ENCODE measurements at places on chromosomes 5 and 9.

DNA sequence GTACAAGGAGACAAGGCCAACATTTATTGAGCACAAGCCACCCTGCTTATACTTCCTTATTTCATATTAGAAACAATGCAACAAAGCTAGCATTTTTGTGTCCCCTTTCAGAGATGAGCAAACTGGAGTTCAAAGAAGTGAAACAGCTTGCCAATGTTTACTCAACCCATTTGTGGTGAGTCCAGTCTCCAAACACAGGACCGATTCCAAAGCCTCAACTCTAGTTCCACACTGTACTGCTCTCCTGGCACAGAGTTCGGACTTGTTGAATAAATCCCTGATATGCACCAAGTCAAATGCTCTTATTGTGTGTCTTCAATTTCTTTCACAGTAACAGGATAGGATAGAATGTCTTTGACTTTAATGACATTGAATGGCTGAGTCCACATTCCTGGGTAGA, 604.8 kb upstream of the BRINP1 start:
- DNase-seq = no peak

- DNase-seq = no peak
These were observed 72.7 kb upstream of the IFNE start for GRCh38 chr9:21554813-21555212.

DNA sequence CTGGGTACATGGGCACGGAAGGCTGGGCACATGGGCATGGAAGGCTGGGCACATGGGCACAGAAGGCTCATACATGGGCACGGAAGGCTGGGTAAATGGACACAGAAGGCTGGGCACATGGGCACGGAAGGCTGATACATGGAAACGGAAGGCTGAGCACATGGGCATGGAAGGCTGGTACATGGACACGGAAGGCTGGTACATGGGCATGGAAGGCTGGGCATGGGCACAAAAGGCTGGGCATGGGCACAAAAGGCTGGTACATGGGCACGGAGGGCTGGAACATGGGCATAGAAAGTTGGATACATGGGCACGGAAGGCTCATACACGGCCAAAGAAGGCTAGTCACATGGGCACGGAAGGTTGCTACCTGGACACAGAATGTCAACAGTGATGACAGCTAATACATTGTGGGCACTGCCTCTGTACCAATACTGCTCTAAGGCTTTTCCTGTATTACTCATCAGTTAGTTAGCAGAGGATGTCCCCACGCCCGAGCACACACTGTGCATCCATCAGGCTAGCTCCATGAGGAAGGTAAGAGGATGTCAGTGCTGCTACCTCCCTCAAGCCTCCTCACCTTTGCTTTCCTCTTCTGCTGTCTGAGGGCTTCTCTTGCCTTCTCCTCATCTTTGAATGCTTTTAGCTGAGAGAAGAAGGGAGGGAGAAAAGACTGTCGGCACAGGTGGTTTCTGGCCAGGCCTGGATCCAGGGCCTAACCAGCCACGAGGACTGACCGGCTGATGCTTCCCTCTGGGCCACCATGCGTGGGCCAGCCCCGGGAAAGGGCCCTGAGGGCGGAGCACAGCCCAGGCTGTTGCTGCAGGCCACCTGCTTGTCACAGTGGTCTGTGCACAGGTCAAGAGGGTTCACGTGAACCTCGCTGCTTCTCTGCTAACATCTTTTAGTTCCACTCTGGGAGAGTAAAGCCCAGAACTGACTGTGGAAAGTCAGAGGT, 14.3 kb downstream of the GPX3 start:
- no peak for DNase-seq

DNA sequence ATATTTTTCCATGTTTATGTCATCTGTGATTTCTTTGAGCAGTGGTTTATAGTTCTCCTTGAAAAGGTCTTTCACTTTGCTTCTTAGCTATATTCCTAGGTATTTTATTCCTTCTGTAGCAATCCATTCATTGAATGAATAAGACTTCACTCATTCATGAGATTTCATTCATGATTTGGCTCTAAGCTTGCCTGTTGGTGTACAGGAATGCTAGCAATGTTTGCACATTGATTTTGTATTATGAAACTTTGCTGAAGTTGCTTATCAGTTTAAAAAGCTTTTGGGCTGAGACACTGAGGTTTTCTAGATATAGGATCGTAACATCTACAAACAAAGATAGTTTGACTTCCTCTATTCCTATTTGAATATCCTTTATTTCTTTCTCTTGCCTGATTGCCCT, 15.9 kb downstream of the RLN2 start:
- no peak for DNase-seq

GRCh38 chr9:78680196-78680595, 383.3 kb downstream of the PSAT1 start:
- DNase-seq = no peak

GRCh38 chr5:1060535-1060981, 51.3 kb downstream of the SLC12A7 start:
- DNase-seq = no peak

- DNase-seq = peak; percentile 36
These were observed 545.2 kb downstream of the CSNK1G3 start for GRCh38 chr5:124056991-124057723.

GRCh38 chr9:110999379-110999778, 38.9 kb downstream of the LPAR1 start:
- no peak for DNase-seq

GRCh38 chr9:78614892-78615291, 318.0 kb downstream of the PSAT1 start:
- DNase-seq = peak; percentile 49

- no peak for DNase-seq
These were observed 13.5 kb upstream of the AHRR start for GRCh38 chr5:307794-308579.

GRCh38 chr9:133874060-133874657, 118.0 kb downstream of the VAV2 start:
- DNase-seq = peak; percentile 70

GRCh38 chr9:117278020-117278419, 136.8 kb downstream of the ASTN2 start:
- DNase-seq = no peak

GRCh38 chr5:127084656-127085055, 11.4 kb upstream of the C5orf63 start:
- DNase-seq = no peak

GRCh38 chr9:122941582-122942234, 888 bp downstream of the RABGAP1 start:
- peak; percentile 57 for DNase-seq

GRCh38 chr9:128435611-128436010, 15.0 kb downstream of the CERCAM start:
- no peak for DNase-seq

- peak; percentile 25 for DNase-seq
These were observed 269.9 kb downstream of the PRR16 start for GRCh38 chr5:120734033-120734432.

GRCh38 chr5:170553218-170553617, 49.4 kb downstream of the KCNIP1 start:
- DNase-seq = no peak

DNA sequence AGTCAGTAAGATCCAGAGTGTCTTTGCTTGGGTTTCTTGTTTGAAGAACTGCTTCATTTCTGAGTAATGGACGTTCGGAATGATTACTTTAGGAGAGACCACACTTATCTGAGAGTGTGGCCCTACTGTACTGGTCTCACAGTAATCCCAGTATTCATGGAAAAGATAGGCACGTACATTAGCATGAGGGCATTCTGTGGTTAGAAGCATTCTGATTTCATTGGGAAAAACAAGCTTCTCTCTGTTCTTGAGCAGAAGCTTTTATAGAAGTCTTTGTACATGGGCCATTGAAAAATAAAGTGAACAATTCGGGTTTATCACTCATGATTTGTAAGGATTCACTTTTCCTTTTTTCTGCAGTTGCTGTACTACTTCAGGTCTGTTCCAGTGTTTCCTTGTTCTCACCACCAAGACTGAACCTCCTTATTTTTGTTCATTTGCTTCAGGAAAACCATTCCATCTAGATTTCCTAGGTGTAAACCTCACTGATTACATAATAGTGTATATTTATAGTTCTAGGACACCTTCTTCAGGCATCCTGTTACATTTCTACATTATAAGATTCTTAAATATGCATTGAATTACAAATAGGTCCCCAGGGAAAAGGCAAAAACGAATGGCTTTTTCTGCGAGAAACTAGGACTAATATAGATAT, 10.1 kb downstream of the TGFBR1 start:
- DNase-seq = no peak

DNA sequence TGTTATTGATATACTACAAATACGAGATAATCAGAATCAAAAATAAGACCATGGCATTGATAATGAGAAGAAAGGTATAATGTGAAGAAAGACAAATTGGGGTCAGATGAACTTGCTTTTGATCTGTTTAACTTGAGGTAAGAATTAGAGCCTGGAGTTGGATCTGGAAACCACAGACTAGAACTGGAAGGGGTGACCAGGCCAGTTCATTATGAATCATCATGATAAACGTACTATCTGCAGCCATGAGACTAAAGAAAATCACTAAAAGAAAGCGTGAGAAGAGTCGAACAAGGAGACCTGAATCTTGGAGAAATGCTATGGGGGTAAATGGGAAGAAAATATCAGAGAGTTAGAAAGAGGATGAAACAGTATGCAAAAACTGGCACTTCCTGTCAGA, 967.5 kb downstream of the NR2F1-AS1 start:
- peak; percentile 11 for DNase-seq

DNA sequence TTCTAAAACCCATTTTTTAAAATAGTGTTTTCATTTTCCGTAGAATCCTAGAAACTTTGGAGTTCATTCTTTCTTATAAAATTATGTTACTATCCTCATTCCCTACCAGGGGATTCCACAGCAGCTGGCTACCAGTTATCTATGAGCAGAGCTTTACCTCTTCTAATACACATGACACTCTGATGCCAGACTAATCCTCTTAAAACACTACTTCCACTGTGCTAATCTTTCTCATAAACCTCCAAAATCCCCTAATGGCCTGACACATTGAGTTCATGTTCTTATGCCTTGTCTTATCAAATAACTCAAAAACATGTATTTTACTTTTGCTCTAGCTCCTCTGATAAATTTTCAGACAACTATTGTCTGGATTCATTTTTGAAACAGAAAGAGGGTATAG, 633.6 kb upstream of the FTMT start:
- DNase-seq = no peak

DNA sequence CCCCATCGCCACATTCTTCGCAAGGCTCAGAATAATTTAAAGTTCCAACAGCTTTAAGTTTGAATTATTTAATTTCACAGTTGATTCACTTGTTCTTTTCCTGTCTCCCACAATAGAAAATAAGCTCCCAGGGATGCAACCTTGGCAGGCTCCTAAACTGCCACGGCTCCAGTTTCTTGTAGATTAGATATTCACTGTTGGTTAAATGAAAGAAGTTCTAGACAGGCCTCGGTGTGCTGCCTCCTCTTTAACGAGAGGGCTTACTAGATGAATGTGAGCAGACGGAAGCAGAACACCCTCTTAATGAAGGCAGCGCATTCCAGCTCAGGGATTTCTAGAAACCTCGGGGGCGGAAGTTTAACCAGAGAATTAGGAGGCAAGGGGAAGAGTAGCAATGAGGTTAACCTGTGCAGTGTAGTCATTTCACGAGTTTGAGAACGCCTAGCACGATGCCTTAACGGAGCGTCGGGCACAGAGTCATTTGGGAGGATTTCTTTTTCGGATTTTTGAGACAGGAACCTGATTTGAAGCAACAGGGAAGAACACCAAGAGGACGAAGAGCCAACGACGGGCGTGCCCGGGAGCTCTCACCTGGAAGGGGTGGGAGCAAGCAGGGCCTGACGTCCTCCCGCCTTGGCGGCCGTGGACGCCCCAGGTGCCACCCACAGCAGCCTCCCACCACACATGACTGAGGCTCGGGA, 637 bp upstream of the SMC5 start:
- DNase-seq = peak; percentile 71

DNA sequence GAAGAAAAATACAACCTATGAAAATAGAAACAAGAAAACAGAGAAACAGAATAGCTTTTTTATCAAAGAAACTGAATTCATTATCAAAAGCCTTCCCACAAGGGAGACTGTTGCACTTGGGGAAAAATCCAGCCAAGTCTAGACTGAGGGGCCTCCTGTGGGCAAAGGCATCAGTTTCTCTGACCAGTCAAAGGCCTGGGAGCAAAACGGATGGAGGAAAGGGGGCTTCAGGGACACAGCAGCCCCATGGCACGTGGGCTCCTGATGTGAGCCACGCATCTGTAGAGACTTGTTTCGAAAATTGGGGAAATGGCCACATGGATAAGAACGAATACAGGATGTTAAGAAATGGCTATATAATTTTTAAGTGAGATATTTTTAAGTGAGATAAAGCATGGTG, 21.1 kb downstream of the ZDHHC11B start:
- DNase-seq = no peak

GRCh38 chr5:154697371-154697770, 57.8 kb upstream of the LARP1 start:
- DNase-seq = peak; percentile 70

GRCh38 chr5:99331061-99331460, 402.3 kb upstream of the CHD1 start:
- no peak for DNase-seq

GRCh38 chr5:95821110-95822021, 1.2 kb downstream of the GLRX start:
- no peak for DNase-seq

- no peak for DNase-seq
These were observed 53.4 kb downstream of the CYSTM1 start for GRCh38 chr5:140228364-140228837.

- DNase-seq = no peak
These were observed 208.2 kb downstream of the SEC61B start for GRCh38 chr9:99430301-99430700.

DNA sequence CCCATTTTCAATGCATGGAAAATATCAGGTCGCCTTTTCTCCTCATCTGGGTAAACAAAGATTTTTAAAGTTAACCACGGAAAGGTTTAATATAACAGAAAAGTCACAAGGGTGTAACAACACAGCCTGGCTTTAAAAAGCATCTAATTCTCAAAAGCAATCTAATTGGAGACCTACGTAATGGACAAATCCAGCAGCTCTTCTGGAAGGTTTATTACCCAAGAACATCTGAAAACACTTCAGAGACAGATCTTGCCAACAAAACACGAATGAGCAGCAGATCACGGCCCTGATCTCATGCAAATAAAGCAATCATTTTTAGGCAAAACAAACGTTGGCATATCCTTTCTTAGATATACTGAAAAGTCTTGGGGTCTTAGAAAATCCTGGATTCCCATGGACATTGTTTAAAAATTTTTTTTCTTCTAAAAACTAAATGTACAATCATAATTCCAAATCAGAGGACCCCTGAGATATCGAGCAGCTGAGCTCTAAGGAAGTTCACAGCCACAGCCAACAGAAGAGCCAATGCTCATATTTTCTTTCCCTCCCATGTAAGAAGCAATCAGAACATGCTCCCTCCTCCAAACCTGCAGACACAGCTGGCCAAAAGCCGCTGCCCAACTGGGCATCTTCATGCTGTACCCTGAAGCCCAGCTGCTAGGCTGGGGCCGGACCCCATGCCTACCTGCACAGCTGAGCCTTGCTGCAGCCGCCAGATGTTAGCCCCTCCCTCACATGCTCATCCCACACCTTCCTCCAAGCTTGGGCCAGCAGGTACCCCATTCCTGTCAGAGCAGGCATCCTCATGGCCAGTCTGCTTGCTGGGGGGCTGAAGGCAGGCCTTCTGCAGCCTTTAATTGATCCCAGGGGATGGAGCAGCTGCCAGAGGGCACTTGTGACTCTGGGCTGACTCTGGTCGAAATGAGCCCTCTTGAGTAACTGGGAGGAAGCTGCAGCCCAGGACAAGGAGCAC, 11.2 kb downstream of the ANKS6 start:
- DNase-seq = no peak
